ENCODE measurements at places on chromosomes 3 and 15. TPM values are rescaled to one million over a fixed set of nuclear protein-coding genes. Genes with fewer than 3 reads are reported as not detected.

DNA sequence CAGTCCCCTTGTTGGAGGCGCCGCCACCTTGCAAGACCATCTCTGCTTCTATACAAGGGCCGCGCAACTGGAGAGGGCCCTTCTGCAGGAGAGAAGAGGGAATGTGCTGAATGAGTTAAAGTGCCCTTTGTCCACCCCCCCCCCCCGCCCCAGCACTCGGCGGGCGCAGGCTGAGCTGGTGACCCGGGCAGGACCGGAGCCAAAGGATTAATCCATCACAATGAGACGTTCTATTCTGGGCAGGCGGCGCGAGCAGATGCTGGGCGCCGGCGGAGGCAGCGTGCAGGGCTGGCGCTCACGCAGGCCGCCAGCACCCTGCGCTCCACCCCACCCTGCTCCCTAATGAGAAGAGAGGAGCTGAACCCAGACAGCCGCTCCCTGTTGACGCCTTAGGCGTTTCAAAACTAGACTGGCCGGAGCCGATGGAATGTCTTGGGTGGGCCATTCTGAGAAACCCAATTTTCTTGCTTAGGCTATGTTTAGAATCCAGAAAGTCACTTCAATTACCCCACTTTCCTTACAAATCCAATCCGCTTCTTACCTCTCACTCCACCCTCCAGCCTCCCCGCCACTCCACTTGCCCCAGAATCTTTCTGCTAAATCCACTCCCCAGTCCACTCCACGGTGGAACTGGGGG lies 32.9 kb downstream of the GJD2 start:
- no peak for DNase-seq

GRCh38 chr15:27869697-27870281 lies 229.3 kb downstream of the OCA2 start:
- DNase-seq = no peak

DNA sequence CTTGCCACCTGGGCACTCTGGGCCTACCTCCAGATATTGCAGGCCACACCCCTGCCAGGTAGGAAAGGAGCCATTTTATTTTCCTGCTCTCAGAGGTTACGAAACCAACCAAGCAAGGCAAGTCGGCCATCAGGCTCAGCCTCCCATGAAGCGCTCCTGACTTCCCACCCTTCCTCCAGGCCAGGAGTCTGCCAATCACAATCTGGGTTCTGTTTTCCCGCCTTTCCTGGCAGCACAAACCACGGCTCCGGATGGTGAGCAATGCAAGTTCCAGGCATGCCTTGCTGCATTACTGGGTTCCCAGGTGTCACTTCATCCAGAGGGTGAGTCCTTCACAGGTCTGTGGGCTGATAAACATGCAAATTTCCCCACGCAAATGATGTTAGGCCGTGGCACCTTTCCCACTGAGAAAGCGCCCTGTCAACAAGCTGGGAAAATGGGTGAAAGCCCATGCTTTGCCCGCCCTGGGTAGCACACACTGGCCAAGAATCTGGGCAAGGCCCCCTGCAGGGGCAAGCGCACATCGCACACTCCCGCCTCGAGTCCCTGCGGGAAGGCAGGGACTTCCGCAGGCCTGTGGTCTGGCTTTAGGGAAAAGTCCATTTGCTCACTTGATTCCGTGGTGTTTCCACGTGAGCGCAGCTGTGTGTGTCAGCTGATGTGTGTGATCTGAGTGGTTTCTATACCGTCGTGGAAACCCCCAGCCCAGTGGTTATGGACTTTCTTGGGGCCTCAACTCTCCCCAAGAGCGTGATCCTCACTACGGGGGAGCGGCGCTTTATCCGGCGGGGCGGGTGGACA lies 61.6 kb upstream of the RYK start:
- DNase-seq = no peak

The CTNNB1 gene
- 514 TPM for polyA plus RNA-seq
